ENCODE measurements at places on chromosomes 11 and 22. TPM values are rescaled to one million over a fixed set of nuclear protein-coding genes. Genes with fewer than 3 reads are reported as not detected.

The DHCR7 gene
- 36.7 TPM for total RNA-seq

The ZC3H12C gene
- total RNA-seq: 31.8 TPM

The FGF19 gene
- 0.09 TPM for total RNA-seq

GRCh38 chr11:63986156-63986931 lies at the start of gene OTUB1:
Gene OTUB1 (plus strand): TSS chr11:63986438. CDS start chr11:63986457, 19 bp downstream.
- H3K4me3 ChIP-seq: peak within 1 kb of the TSS; percentile 85
- peak; percentile 99 for DNase-seq
- H3K27me3 ChIP-seq: no peaks in the 10 kb centered on the region
- peak within 1 kb of the TSS; percentile 98 for H3K27ac ChIP-seq

Data from neural progenitor cell (in vitro differentiated cells).